ENCODE measurements at places on chromosomes 2 and 18. TPM values are rescaled to one million over a fixed set of nuclear protein-coding genes. Genes with fewer than 3 reads are reported as not detected.

DNA sequence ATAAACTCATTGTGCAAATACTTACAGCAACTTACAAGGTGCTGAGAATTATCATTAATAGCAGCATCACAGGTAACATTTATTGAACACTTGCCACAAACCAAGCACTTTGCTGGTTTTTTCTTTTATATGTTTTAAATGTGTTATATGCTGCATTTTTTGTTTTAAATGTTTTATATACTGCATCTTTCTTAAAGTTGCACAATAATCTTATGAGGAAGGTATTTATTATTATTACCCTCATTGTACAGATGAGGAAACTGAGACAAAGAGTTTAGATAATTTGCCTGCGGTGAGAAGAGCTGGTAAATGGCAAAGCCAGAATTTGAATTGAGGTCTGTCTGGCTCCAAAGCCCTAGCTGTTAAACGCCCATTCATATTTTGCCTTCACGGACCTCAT lies 52.2 kb upstream of the RIOK3 start:
- H3K4me3 ChIP-seq = no peak overlapping the region
- no peaks in the 10 kb centered on the region for H3K36me3 ChIP-seq
- peaks cover 3% of the 10 kb centered on the region for H3K4me1 ChIP-seq
- no peak overlapping the region for H3K27ac ChIP-seq

GRCh38 chr2:46857871-46858701 lies 57.5 kb downstream of the MCFD2 start:
- DNase-seq = no peak
- no peak overlapping the region for H3K27ac ChIP-seq
- no peak overlapping the region for H3K4me3 ChIP-seq
- no peaks in the 10 kb centered on the region for H3K27me3 ChIP-seq
- H3K36me3 ChIP-seq = no peaks in the 10 kb centered on the region
- H3K4me1 ChIP-seq = no peaks in the 10 kb centered on the region

GRCh38 chr2:183117226-183117625 lies 7.0 kb upstream of the NUP35 start:
- no peaks in the 10 kb centered on the region for H3K4me1 ChIP-seq
- no peak overlapping the region for H3K4me3 ChIP-seq
- no peaks in the 10 kb centered on the region for H3K27me3 ChIP-seq
- no peak for DNase-seq
- no peaks in the 10 kb centered on the region for H3K36me3 ChIP-seq
- no peak overlapping the region for H3K27ac ChIP-seq

DNA sequence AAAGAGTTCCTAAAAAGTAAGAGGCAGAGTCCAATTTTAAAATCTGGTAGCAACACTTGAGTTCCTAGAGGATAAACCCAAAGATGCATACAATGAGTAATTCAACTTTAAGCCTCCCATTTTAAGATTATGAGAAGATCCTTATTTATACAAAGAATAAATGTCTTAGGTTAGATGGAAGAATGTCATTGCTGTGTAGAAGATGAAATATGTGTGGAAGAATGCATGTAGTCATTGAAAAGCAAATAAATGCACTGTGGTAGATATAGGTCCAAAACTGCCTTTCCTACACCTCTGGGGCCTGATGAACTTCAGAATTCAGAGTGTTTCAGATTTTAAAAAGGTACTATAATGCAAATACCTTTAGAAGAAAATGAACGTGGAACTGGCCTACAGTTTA lies 58.7 kb upstream of the LRP1B start:
- H3K36me3 ChIP-seq = no peaks in the 10 kb centered on the region
- H3K4me1 ChIP-seq = no peaks in the 10 kb centered on the region
- no peaks in the 10 kb centered on the region for H3K27me3 ChIP-seq
- no peak overlapping the region for H3K27ac ChIP-seq
- DNase-seq = no peak

DNA sequence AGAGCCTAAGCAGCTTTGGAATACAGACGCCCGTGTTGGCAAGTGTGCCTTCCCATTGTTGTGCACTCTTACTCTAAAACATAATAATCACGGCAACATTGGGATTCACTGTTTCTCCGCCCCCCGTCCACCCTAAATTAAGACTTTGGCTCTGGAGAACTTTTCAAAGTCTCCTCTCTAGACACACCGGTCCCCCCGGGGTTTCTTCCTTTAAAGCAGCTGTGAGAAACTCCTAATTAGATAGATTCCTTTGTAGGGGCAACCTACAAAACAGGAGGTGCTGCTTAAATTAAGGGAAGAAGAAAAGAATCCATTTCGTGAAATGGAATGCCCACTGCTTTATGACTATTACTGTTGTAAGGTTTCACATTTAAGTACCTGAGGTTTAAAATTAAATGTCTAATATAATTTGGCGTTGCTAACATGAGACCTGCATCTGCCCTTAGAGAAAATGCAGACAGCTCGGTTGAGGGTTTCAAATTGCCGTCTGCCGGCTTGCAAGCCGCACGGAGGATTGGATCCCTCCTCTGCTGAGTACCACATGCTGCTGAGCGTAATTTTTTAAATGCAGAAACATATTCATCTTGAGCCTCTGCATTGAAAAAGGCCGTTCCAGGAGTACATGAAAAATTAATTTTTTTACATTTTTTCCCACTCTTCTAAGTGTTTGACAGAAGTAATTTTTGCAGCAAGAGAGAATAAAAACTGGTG lies 233.3 kb downstream of the GBX2 start:
- no peak for DNase-seq
- H3K36me3 ChIP-seq = peaks cover 3% of the 10 kb centered on the region
- H3K27me3 ChIP-seq = no peaks in the 10 kb centered on the region
- H3K4me3 ChIP-seq = no peak overlapping the region

DNA sequence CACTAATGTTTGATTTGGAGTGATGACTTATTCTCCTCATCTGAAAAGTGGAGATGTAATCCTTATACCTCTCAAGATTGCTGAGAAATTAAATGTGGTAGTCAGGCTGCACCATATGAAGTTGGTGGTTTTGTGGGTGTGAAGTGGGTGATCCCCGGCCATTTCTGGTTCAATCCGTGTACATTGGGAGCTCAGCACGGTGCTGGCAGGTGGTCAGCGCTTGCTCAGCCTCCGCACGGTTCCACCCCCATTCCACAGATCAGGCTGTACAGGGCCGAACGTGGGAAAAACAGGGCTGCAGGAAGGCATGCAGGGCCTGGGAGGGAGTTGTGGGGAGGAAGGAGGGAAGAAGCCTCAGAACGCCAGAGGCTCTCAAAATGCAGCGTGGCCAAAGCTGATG lies 198.3 kb downstream of the INO80D start:
- H3K36me3 ChIP-seq = no peaks in the 10 kb centered on the region
- no peaks in the 10 kb centered on the region for H3K27me3 ChIP-seq
- H3K27ac ChIP-seq = no peak overlapping the region
- DNase-seq = no peak
- no peaks in the 10 kb centered on the region for H3K4me1 ChIP-seq

GRCh38 chr2:25168256-25169072 lies at the start of gene POMC:
Gene POMC, minus strand, starts transcription at chr2:25168580. Its CDS starts 3,808 bp downstream, at chr2:25164772.
- no peaks in the 10 kb centered on the region for H3K36me3 ChIP-seq
- H3K4me1 ChIP-seq = peaks cover 8% of the 10 kb centered on the region
- no peak within 1 kb of the TSS for H3K27ac ChIP-seq
- peaks cover 9% of the 10 kb centered on the region for H3K27me3 ChIP-seq

DNA sequence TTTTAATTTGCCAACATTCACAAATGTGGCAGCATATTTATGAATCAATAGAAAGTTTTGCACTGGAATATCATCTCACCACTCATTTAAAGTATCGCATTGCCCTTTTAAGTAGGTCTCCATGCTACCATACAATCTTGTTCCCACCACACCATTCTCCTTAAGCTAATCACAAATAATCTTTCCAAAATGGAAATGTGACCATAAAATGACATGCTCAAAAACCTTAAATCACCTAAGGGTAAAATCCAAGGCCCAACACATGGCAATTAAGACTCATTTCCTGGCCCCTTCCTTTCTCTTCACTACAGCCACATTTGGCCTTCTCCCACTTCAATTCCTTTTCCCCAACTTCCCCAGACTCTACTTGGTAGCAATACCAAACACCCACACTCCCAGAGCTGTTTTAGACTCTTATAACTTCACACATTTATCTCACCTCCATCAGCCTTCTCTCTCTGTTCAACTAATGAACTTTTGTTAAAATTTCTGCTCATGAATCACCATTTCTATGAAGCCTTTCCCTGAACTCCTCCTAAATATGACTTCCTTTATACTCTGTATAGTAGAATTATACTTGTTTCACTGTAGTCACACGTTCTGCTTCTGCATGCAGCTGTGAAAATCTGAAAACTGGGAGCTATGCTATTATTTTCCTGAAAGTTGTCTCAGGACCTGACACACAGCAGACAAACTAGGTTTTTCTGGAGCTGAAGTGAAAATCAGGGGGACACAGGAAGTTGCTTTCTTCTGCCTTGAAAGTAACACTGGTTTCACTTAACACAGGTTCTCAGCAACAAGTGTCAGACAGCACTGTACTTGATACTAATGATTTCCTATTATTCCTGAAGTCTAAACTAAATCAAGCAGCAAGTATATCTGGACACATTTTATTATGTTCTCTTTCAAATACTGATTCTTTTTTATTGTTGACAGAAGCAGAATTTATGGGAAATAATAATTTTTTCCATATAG lies 303.9 kb downstream of the ZEB2 start:
- no peak overlapping the region for H3K27ac ChIP-seq
- no peaks in the 10 kb centered on the region for H3K4me1 ChIP-seq
- H3K36me3 ChIP-seq = no peaks in the 10 kb centered on the region
- no peaks in the 10 kb centered on the region for H3K27me3 ChIP-seq
- no peak overlapping the region for H3K4me3 ChIP-seq

- no peaks in the 10 kb centered on the region for H3K27me3 ChIP-seq
- no peaks in the 10 kb centered on the region for H3K36me3 ChIP-seq
- no peak overlapping the region for H3K27ac ChIP-seq
- no peak overlapping the region for H3K4me3 ChIP-seq
- H3K4me1 ChIP-seq = no peaks in the 10 kb centered on the region
These were observed 180.7 kb downstream of the FBXO15 start for GRCh38 chr18:73966954-73967353.

GRCh38 chr18:13464432-13465123 lies 246.0 kb downstream of the LDLRAD4 start:
- peaks cover 3% of the 10 kb centered on the region for H3K4me1 ChIP-seq
- DNase-seq = no peak
- H3K27me3 ChIP-seq = no peaks in the 10 kb centered on the region
- H3K27ac ChIP-seq = peak overlapping the region; percentile 48
- no peaks in the 10 kb centered on the region for H3K36me3 ChIP-seq
- H3K4me3 ChIP-seq = no peak overlapping the region

DNA sequence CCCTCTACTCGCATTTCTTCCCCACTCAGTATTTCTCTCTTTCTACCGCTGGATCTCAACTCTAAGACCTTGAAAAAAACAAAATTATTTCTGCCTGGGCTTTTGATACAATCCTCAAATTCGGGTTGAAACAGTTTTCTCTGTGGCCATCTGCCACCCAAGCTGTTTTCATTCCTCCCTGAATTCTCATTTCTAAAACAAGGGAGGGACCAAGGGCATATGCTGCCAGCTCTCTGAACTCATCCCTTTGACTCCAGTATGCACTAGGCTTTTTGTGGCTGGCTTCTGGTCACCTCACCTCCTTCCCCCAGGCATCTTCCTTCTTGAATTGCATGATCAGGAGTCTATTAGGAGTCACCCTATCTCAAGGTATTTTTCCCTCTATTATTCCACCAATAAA lies 49.5 kb downstream of the CCDC148 start:
- H3K4me1 ChIP-seq = no peaks in the 10 kb centered on the region
- H3K27me3 ChIP-seq = no peaks in the 10 kb centered on the region
- H3K4me3 ChIP-seq = no peak overlapping the region
- DNase-seq = no peak
- no peaks in the 10 kb centered on the region for H3K36me3 ChIP-seq

DNA sequence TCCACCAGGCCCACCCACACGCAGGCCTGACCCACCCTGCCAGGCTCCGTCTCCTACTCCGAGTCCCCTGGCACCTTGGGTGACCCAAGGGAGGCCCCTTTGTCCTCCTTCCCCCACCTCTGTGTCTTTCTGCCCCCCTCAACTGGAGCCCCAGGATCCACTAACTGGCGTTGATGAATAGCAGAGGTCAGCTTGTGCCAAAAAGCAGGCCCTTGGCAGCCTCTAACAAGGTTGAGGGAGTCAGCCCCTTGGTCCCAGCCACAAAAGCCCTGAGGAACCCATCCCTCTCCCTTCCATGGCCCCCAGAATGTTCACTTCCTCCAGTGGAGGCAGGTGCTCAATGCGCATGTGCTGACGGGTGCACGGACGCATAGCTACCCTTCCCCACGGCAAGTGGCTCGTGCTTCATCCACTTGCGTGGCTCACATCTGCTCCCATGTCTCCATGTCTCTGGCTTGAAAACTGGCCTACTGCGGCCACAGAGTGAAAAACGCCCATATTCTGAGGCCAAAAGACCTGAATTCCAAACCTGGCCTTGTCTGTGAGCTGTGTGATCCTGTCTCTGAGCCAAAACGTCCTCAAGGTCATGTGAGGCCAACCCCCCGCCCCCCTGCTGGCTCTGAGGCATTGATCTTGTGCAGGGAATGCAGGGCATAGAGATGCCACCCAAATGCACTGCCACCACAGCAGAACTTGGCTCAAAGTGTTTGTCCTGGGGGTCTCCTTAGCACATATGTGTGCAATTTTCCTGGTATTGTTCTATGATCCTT lies 19.0 kb upstream of the PTMA start:
- no peaks in the 10 kb centered on the region for H3K4me1 ChIP-seq
- H3K27me3 ChIP-seq = no peaks in the 10 kb centered on the region
- no peak for DNase-seq
- H3K27ac ChIP-seq = no peak overlapping the region

GRCh38 chr2:44579115-44579836 lies 217.5 kb downstream of the CAMKMT start:
- no peaks in the 10 kb centered on the region for H3K27me3 ChIP-seq
- DNase-seq = no peak
- no peak overlapping the region for H3K27ac ChIP-seq
- no peaks in the 10 kb centered on the region for H3K36me3 ChIP-seq

GRCh38 chr18:76806301-76806700 lies 16.1 kb upstream of the ZNF236 start:
- H3K27ac ChIP-seq = no peak overlapping the region
- H3K4me3 ChIP-seq = no peak overlapping the region
- no peaks in the 10 kb centered on the region for H3K27me3 ChIP-seq
- H3K4me1 ChIP-seq = peaks cover 5% of the 10 kb centered on the region
- no peak for DNase-seq

DNA sequence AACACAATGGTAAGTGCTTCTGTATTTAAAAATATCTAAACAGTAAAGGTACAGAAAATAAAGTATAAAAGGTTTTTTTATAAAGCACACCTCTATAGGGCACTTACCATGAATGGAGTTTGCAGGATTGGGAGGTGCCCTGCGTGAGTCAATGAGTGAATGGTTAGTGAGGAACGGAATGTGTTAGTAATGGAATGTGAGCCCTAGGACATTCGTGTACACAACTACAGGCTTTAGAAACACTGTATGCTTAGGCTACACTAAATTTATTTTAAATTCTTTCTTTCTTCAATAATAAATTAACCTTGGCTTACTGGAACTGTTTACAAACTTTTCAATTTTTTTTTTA lies 337.9 kb upstream of the SLC39A10 start:
- H3K36me3 ChIP-seq = no peaks in the 10 kb centered on the region
- no peaks in the 10 kb centered on the region for H3K4me1 ChIP-seq
- H3K27ac ChIP-seq = no peak overlapping the region
- no peaks in the 10 kb centered on the region for H3K27me3 ChIP-seq
- H3K4me3 ChIP-seq = no peak overlapping the region

The TEKT4 gene
- not detected for total RNA-seq

The HMSD gene
- 0.28 TPM for total RNA-seq

The OSBPL6 gene
- total RNA-seq = 2.3 TPM

The METTL4 gene
- total RNA-seq = 4.6 TPM

The CCT7 gene
- total RNA-seq = 106 TPM

The TMEM185B gene
- 8.5 TPM for total RNA-seq
